ENCODE measurements at places on chromosomes 12 and 14.

- no peak for DNase-seq
Observed at GRCh38 chr14:20631880-20632389, 9.6 kb downstream of the OR6S1 start.

DNA sequence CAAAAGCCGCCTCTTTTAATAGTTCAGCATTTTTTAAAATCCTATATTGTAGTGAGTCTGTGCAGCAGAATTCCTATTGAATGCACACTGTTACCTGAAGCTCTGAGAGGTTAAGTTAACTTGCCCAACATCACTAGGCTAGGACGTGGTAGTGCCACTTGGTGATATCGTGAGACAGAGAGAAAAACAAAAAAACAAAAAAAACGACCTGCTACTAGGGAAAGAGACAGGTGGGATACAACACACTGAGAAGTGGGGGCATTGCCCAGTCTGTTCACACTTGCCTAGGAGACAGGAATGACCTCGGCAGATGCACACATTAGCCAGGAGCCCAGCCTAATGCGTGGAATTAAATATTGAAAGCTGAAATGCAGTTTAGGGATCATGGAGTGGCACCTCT lies 129.7 kb upstream of the CCND2 start:
- DNase-seq: no peak

DNA sequence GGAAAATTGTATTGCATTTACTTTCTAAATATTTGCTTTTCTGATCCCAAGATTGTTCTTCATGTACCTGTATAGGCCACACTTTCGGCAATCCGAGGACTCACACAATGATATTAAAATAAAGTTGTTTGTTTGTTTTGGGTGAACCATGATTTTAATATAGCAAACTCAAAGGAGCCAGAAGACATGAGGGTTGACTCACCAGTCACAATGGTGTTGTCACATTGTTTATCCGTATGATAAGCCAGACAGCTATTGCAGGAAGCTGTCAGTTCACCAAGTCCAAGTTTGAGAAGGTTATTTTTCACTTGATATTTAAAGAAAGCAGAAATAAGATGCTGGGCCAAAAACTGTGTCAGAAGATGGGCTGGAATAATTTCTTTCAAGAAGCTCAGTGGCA lies 67.1 kb upstream of the CPM start:
- no peak for DNase-seq

DNA sequence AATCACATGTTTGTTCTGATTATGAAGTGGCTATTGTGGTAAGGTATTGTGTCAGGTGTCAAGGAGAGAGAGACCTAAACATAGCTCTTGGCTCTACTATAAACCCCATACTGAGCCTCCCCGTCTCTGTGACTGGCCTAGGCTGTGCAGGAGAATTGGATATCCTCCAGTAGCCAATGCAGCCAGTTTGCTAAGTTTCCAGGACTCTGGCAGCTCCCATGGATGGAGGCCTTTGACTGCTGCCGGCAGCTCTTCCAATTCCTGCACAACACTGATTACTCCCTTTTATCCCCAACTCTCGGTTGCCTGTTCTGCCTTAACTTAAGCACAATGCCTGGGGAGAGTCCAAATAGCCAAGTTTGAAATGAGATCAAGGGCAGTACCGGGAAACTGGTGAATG lies 59.3 kb downstream of the ABCC9 start:
- DNase-seq: no peak

DNA sequence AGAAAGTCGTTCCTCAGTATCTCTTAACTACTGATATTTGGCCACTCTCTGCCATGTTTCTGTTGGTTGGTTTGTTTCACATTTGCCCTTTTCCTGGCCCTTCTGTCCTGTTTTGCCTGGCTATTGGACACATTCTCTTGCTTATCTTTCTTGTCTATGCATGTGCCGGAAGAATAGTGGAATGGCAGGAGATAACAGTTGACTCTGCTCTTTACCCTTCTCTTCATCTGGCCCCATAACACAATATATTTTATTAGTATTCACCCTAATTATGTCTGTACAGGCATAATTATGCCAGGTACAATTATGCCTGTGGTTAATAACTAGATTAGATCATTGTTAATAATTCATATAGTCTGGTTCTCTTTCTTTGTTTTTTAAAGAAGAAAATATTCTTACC lies 243.5 kb upstream of the LMO3 start:
- no peak for DNase-seq

Data from T-helper 1 cell (primary cell).